Endothelial cell of coronary artery (primary cell): ENCODE measurements at places on chromosomes 7 and 10. TPM values are rescaled to one million over a fixed set of nuclear protein-coding genes. Genes with fewer than 3 reads are reported as not detected.

Gene SPDYE5
- not detected in 2 replicates for total RNA-seq

Gene FFAR4
- total RNA-seq, result not detected in 2 replicates

Gene OR6B1
- total RNA-seq, result 0.09 TPM in 1 of 2 replicates, not detected in the other

Gene BEND7
- 10.2 and 15.2 TPM in 2 replicates for total RNA-seq

Gene CYP2C9
- total RNA-seq, result not detected in 2 replicates

Gene CRTAC1
- 0.28 and 1.2 TPM in 2 replicates for total RNA-seq

Gene GSAP
- total RNA-seq, result 2.4 and 2.8 TPM in 2 replicates

Gene TMEM196
- total RNA-seq, result not detected in 2 replicates

Gene FGFR2
- total RNA-seq, result 0.09 TPM in 2 replicates

Gene GCK
- 0.19 and 0.27 TPM in 2 replicates for total RNA-seq

Gene LEP
- under 0.01 TPM in 1 of 2 replicates, not detected in the other for total RNA-seq

Gene OR2AE1
- total RNA-seq, result 0.09 and 0.18 TPM in 2 replicates

Gene CBX3
- 144 and 147 TPM in 2 replicates for total RNA-seq

Gene SPDYE2B
- total RNA-seq, result not detected in 2 replicates

Gene FAM25G
- not detected in 2 replicates for total RNA-seq

Gene OR2A7
- total RNA-seq, result under 0.01 and 0.09 TPM in 2 replicates

Gene MYPN
- total RNA-seq, result under 0.01 and 0.09 TPM in 2 replicates

Gene GIMAP7
- total RNA-seq, result 16.2 and 41.9 TPM in 2 replicates

Gene LDB3
- not detected in 2 replicates for total RNA-seq

Gene SEMA3E
- 0.27 and 0.28 TPM in 2 replicates for total RNA-seq

Gene TRIM4
- total RNA-seq, result 13.6 and 22.7 TPM in 2 replicates

Gene SKIDA1
- total RNA-seq, result 0.19 and 0.36 TPM in 2 replicates

Gene TACC2
- total RNA-seq, result 8.1 and 10.5 TPM in 2 replicates

Gene EVX1
- total RNA-seq, result not detected in 2 replicates

Gene HOXA11
- 0.09 and 0.47 TPM in 2 replicates for total RNA-seq

Gene SLC13A1
- not detected in 2 replicates for total RNA-seq

Gene HOXA3
- 0.63 and 0.75 TPM in 2 replicates for total RNA-seq

Gene OAT
- 124 and 143 TPM in 2 replicates for total RNA-seq

Gene CRPPA
- 0.85 and 0.99 TPM in 2 replicates for total RNA-seq

Gene CXCL12
- 1.4 and 34.2 TPM in 2 replicates for total RNA-seq
